ENCODE measurements at places on chromosomes 3 and 15. TPM values are rescaled to one million over a fixed set of nuclear protein-coding genes. Genes with fewer than 3 reads are reported as not detected.
A peak's percentile ranks its signal among the peaks of the same experiment; 100 is the strongest.

The ZNF774 gene
- 9.5 TPM for total RNA-seq

DNA sequence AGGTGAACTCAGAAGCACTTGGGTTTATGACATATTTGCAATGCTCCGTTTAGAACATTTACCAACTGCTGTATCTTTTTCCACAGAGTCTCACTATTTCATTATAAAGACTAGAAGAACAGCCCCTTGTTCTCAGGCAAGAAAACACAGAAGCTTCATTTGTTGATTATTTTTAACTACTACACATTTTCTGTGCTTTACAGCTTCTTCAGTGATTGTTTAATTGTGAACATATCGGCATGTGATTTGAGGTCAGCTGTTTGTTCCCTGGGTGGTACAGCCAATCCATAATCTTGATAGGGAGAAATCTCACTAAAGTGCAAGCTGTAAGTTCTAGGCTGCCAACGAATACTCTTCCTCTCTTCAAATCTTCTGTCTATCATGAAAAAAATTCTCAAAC lies 31.0 kb upstream of the DLG1 start:
- no peak for DNase-seq

The UNC13C gene
- 7.7 TPM for total RNA-seq

The NEK10 gene
- total RNA-seq, result 3.3 TPM

DNA sequence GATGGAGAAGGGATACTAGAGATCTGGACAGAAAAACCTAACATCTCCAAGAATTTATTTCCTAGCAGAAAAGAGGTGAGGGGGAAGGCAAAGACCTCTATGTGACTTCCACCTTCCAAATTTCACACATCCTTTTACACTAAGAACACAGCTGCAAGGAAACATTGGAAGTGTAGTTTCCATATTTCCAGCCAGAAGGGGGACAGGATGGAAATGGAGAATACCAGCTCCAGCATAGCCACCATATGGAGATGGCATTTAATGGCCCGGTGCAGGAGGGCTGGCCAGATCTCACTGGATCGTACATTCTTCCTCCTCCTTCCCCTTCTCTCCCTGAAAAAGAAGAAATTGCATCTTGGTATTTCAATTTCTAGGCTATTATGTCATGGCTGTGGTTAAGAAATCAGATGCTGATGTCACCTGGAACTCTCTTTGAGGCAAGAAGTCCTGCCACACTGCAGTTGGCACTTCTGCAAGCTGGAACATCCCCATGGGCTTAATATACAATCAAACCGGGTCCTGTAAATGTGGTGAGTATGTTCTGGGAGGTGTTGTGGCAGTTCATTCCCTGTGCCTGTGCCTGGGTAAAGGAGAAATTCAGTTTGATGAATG lies 36.9 kb upstream of the TF start:
- no peak for DNase-seq

GRCh38 chr3:162218479-162218878 lies 721.9 kb downstream of the OTOL1 start:
- DNase-seq, result no peak

GRCh38 chr3:194206320-194206719 lies 70.4 kb downstream of the HES1 start:
- no peak for DNase-seq

DNA sequence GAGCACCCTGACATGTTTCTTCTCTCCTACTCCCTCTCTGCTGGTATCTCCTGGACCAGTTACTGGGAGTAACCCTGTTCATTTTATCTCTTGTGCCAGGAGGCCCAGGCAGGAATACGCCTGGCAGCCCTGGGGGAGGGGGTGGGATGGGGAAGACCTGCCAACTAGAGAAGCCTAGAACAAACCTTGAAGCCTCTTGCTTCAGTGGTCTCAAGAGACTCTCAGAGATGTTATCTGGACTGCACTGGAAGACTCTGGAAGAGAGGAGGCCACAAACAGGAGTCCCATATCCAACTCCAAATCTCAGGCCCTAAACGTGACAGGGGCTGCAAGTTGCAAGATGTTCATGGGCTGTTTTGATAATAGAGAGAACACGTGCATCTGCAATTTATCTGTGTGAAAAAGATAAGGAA lies at the start of gene EPB42:
Gene EPB42, minus strand, starts transcription at position 28 of the 413 bp plus-strand sequence. CDS start 193 bp downstream, outside the sequence.
- DNase-seq, result no peak

DNA sequence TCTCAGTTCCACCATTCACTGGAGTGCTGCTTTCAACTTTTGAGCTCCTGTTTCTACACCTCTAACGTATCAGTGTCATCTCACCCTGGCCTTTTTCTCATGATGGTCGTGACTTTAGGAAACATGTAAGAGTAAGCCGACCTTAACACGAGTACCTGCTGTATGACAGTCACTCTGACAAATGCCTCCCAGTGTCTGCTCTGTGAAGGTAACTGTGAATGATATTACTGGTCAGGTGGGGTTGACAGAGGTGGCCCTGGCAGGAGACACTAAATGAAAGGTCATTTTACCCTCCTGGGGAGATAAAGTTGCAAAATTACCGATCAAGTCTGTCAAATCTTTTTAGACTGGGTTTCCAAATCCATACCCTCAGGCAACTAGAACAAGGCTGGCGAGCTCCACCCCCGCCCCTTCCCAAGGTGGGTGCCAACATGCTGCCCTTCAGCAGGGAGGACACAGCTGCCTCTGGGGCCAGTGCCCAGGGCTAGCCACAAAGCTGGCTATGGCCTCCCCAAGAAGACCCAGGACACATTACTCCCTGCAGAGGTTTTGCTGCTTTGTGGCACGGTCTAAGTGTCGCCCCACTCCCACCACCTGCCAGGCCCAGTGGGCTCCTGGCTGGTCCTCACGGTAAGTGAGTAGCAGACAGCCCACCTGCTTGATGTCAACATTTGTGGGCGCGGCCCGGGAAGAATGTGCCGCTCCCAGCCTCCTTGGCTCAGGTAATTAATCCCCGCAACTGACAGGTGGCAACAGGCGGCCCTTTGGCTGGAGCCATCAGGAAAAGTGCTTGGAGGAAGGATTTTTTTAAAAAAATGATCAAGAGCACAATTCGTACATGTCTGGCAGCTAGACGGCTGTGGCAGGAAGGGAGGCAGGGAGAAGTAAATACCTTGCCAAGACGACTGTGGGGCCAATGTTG lies 211.8 kb downstream of the TP63 start:
- DNase-seq, result peak; percentile 13

- no peak for DNase-seq
Measured at GRCh38 chr15:98138910-98139309, 178.4 kb downstream of the ARRDC4 start.

DNA sequence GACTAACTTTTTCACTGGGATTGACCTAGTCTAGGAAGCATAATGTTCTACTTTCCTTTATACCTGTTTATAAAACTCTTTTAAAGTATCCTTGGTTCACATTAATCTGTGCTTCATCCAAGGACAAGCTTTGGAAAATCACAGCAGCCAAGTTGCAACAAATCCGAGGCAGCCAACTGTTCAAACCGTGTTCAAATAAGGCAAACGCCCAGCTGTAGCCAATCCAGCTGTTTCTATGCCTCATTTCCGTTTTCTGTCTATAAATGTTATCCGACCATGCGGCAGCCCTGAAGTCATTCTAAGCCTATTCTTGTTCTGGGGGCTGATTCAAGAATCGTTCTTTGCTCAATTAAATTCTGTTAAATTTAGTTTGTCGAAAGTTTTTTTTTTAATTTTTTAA lies 78.3 kb downstream of the FMN1 start:
- DNase-seq, result no peak

The WDR72 gene
- 26.6 TPM for total RNA-seq

DNA sequence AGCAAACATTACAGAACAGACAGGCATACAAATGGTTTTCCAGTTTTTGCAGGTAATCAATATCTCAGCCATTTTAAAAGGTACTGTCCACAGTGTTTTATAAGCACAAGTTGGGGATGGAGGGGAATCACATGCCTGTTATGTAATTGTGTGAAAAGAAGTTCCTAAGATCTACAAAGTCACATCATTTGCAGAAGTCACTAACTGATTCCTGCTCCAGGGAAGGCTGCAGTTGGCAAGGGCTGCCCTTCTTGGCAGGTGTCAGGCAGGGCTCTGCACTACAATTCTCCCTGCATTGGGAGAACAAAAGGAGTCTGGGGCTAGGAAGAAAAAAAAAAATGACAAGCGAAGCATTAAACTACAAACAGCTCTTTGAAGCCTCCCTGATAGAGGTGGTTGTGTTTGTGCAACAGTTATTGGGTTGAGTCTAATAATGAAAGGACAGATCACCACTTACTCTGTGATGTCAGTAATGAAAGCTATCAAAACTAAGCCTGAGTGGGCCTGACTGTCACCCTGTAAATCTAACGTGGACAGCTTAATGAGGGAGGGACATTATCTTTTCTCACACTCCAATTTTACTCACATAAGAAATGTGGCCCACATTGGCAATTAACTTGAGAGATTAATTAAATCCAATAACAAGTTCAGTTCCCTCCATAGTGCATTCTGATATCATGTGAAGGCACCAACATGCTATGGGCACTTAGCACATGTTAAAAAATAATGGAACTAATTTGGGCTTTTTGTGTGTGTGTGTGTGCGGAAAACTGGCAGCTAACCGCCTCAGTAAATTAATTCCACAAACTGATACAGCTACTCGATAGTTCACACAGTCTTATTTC lies 242.9 kb downstream of the FHIT start:
- DNase-seq, result no peak

The CSPG5 gene
- 2.5 TPM for total RNA-seq

- DNase-seq, result no peak
Measured at GRCh38 chr15:36373550-36373949, 205.9 kb upstream of the CDIN1 start.
